RWPE2 (cell line): ENCODE measurements at places on chromosomes 2 and 18.

DNA sequence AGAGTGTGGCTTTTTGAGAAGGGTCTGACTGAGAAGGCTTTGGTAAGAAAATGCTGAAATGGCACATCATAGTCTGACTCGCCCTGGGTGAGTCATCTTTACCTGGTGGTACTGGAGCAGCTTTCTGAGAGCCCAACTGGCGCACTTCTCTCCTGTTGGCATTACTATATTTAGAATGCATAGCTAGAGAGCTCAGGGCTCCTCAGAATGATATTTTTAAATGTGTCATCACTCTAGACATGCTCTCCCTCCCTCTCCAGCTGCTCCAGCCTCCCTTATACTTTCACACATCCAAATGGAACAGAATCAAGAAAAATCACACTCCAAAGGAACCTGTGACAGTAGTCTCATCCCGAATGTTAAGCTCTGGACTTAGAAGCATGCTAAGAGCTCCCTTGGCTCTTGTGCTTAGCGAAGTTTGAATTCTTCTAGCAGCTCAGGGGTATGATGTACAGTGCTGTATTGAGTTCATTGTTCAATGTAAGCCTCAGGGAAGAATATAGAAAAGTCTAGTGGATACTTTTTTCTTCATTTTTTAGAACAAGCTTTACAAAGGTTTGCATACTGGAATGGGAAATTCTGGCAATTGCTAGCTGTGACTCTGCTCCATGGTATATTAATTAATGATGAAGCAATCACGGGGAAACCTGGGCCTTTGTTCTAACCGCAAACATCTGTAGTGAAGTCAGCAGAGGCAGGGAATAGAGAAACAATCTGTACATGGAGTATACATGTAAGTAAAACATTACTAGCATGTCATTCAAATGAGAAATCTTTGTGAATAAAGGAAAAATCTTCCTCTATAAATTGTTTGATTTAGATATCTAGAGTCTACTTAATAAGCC is 751.2 kb upstream of the NRXN1 start:
- no peak for DNase-seq

- DNase-seq = no peak
Measured at GRCh38 chr2:218708086-218708485, 2.5 kb upstream of the TTLL4 start.

DNA sequence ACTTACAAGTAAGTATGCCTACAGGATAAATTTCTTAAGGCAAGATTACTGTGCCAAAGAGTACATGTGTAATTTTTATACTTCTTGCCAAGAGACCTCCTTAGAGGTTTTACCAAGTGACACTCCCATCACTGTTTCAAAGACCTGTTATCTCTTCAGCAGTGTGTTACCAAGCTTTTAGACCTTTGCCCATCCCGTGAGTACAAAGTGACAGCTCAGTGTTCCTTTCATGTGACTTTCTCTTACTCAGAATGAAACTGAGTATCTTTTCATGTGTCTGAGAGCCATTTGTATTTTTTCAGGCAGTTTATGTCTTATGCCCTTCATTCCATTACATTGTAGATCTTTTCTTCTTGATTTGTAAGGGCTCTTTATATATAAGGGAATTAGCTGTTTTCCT is 287.5 kb upstream of the SALL3 start:
- DNase-seq = no peak

DNA sequence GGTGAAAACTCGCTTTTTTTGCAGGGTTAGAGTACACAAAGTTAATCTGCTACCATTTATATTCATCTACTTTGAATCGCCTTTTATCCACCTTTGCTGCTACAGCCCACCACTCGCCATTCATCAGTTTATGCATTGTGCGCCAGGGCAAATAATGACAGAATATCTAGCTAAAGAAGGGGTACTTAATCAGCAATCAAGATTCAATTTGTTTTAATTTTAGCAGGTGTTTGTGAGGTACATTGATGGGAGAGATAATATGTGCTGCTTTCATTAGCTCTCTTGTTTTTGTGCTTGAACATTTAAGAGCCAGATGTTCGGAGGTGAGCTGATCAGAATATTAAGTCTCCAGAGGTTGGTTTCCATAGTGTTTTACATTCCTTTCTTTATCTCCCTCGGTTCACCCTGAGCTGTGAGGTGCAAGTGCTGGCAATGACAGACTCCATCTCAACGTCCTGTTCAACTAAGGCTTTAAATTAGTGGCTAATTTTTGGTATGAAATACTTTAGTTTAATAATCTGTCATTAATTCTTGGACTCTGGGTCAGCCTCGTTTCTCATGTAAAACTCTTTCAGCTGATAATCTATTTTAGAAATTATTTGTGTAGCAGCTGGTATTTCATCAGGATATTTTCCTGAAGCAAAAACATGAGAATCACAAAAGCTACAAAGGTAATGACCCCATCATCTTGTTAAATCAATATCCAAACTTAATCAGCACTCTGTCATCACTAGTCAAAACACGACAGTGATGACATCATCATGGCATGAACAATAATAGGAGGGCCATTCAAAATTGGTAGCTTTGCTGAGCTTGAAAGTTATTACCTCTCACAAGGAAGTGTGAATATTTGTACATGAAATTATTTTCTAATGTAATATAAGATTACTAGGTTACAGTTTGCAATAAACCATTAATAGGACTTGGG is 479.9 kb upstream of the FANCL start:
- DNase-seq = no peak

GRCh38 chr18:54223568-54224241 is 764 bp downstream of the MBD2 start:
- DNase-seq = peak; percentile 74

- DNase-seq = no peak
Measured at GRCh38 chr2:150404147-150404546, 83.3 kb downstream of the RND3 start.

DNA sequence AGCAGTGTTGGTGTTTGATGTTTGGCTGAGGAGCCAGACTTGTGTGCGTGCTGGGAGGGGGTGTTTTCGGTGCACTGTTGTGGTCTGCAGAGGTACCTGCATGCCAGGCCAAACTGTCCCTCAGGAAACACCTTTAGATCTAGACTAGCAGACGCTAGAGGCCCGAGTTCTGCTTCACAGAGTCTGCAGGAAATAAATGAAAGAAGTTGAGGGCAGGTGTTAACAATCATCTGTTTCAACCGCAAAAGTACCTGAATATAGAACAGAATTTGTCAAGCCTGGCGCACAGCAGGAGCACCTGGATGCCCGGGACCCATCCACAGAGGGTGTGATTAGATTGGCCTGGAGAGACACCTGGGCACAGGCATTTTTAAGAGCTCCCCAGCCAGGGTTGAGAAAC is 40.5 kb upstream of the REL start:
- no peak for DNase-seq
